ENCODE measurements at places on chromosomes 5 and 9. TPM values are rescaled to one million over a fixed set of nuclear protein-coding genes. Genes with fewer than 3 reads are reported as not detected.

- DNase-seq = no peak
These were observed 247.0 kb downstream of the CDH9 start for GRCh38 chr5:26791433-26791832.

- no peak for DNase-seq
These were observed 146.5 kb downstream of the FANCC start for GRCh38 chr9:95171001-95171400.

DNA sequence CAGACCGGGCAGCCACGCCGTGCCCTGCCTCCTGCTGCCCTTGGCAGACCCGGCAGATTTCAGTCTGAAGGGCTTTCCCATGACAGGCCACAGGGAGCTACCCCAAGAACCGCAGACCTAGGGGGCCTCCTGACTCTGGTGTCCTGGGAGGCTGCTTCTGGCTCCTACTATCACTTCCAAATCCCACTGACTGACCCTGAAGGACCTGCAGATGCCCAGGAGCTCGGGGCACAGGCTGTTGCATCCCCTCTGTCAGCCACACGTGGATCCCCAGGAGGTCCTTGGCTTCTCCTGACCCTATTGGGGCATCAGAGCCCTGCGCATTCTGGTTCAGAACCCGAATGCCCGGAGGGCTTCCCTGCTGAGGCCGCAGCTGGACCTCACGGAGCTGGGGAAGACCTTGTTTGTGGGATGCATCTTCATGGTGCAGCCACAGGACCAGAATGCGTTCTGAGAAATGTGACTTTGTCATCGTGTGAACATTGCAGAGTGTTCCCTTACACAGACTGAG, 81.3 kb upstream of the IRX4 start:
- DNase-seq = no peak

DNA sequence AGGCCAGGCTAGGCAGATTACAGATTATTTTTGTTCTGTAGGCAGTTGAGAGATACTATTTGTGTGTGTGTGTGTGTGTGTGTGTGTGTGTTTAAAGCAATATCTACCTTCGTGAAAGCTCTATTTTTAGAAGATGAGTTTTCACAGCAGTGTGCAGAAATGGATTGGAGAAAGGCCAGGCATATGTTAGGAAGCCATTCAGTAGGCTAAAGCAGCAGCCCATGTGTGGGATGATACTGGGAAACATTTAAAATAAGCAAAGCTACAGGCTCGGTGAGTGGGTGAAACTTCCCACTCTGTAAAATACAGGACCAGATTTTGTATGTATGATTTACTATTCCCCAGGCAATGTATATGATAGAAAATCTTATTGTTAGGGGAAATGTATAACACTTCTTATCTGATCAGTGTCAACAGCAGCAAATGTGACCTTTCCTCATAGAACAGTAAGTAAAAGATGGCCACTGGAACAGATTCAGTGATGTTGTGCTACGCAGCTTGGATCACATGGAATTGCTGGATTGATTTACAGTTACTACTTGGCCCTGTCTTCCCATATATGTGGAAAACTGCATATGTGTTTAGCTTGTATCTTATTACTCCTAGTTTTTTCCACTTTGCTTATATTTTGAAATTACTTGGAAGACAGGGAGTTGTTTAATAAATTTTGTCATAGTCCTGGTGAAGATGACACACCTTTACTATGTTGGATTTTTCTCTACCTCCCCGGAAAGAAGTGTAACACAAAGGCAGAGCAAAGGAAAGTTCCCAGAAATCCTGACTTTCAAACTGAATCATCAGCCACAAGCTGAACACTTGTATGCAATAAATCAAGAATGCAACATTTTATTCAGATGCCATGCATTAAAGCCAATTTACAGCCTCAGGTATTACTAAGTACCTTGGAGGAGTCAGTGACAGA, 1077.7 kb upstream of the SEMA6A start:
- no peak for DNase-seq

SHC3 gene
- polyA plus RNA-seq = 0.68 TPM

- no peak for DNase-seq
These were observed 72.5 kb downstream of the LHX2 start for GRCh38 chr9:124084087-124084486.

DNA sequence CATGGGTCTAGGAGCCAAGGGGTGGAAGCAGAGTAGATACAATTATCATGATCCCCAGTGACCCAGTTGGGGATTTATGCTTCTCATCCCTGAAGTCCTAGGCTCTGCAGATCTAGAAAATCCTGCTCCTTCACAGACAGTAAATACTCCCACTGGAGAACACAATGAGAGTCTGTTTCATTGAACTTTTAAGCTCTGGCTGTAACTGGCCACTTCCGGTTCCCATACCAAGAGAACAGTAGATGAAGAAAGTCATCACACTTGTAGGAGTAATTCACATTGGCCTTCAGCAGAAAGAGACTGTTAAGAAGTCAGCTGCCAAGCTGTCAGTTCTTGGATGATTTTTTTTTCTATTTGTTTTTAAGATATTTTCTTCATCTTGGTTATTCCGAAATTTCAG, 597.1 kb downstream of the ACTL7B start:
- no peak for DNase-seq

RMRP gene
- polyA plus RNA-seq = 429 TPM

LRRTM2 gene
- polyA plus RNA-seq = 0.23 TPM

DNA sequence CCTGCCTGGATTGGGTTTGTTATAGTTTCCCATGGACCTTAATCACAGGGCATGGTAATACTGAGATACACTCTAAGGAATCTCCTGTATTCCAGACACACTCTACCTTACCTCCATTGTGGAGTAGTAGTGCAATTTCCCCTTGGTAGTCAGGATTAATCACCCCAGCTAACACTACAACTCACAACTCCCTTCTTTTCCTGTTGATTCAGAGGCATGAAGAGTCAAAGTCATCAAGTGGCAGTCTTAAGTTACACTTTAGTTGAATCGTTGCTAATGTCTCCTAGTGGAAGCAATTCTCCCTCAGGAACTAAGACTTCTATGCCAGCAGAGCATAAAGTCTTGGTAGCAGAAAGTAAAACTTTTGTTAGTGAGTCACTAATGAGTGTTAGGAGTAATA, 122.7 kb upstream of the APC start:
- no peak for DNase-seq

- DNase-seq = no peak
These were observed 310.0 kb downstream of the KIAA0825 start for GRCh38 chr5:94308442-94308841.

DNA sequence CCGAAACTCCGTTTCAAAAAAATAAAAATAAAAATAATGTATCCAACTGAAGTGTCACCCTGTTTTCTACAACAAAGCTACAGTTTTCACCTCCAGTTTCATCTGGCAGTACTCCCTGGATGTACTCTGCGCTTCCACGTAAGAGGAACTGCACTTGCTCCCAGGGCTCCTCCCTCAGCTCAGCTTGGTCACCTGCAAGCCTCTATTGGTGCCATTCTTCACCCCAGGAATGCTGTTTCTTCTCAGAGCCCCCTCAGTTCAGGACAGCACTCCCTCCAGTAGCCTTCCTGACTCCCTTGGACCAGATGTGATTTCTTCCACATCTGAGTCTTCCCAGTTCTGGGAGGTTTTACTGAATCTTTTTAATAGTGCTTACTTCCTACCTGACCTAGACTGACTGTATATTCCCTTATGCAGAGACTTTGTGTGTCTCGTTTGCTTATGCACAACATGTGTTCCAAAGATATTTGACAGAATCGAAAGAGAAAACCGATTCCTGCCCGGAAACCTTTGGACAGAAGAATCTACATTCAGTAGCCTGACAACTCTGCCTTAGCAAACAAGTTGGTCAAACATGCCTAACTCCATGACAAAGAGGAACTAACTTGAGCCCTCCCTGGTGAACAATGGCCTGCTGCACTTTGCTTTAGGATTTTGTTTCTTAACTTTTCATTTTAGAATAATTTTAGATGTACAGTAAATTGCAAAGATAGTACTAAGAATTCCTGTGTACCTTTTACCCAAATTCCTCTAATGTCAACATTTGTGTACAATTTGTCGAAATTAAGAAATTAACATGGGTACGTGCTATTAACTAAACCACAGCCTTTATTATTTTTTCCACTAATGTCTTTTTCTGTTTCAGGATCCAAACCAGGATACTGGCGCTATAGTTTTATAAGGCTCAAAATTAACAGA, 814 bp downstream of the CCDC125 start:
- DNase-seq = no peak

GRCh38 chr5:14107536-14107935, 35.6 kb upstream of the TRIO start:
- no peak for DNase-seq

- DNase-seq = peak; percentile 67
These were observed 24.3 kb downstream of the NOTCH1 start for GRCh38 chr9:136521537-136521936.

- DNase-seq = no peak
These were observed 34.1 kb upstream of the ERCC6L2 start for GRCh38 chr9:95841377-95841776.

DNA sequence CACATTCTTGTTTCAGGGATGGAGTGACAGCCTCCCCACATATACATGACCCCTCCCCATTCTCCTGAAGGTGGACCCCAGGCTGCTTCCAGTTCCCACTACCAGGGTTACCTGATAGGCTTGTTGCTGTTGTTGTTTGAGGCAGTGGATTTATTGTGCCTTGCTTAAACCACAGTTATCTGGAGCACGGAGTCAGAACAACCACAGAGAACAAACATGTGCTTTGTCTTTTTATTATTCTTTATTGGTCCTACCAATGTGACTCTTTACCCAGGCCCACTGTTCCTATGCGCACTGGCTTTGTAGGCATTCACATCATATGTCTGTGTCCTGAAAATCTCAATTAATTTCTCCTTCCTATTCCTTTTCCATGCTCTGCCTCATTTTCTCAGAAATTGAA, 41.2 kb upstream of the IPPK start:
- no peak for DNase-seq

All from heart left ventricle (tissue), 16 donors.